Stimulated activated CD4-positive, alpha-beta T cell treated with anti-CD3 and anti-CD28 coated beads, Interleukin-15, amount 100 ng/mL, for 48 hours (primary cell): ENCODE measurements at places on chromosomes 16 and 17.

- DNase-seq: no peak
Observed at GRCh38 chr17:73875346-73875745, 231.1 kb upstream of the SDK2 start.

DNA sequence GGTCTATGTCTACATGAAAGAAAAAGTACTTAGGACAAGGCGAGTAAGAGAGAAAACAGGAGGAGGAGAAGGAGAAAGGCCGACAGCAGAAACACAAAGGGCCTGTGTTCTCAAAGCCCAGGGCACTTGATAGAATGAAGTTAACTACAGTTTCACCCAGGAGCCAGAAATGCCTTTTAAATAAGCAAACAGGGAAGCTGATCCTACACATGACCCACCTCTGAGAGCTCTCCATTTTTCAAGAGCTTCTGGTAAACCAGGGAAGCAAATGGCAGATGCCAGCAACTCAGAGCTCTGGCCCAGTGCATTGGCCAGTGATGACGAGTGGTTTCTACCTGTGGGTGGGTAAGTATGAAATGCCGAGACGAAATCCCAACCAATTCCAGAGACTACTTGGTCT, 163.4 kb downstream of the ZFHX3 start:
- DNase-seq: no peak

DNA sequence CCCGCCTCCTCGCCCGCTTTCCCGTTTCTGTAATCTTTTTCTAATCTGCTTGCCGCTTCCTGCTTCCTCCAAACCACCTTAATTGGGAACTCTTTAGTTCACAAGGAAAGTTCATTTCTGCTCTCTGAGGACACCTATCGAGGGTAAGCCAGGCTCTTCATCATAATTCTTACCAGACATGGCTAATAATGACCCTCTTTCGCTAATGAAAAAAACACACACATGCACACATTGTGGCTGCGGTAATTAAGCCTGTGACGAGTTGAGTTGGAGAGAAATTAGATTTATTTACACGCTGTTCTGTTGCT, 100.6 kb downstream of the ZNF423 start:
- no peak for DNase-seq

DNA sequence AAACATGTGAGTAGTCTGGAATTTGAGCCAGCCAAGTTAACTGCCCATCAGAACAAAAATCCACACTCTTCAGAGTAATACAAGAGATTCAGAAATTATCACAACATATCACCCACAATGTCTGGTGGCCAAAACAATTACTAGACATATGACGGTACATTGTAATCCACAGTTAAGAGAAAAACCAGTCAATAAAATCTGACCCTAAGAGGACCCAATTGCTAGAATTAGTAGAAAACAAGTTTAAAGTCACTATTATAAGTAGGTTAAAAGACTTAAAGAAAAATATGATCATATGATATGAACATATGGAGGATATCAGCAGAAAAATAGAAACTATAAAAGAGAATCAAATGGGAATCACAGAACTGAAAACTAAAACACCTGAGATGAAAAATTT, 15.8 kb downstream of the CMTR2 start:
- no peak for DNase-seq

GRCh38 chr16:11232852-11233726, 22.9 kb downstream of the SOCS1 start:
- DNase-seq: peak; percentile 92

DNA sequence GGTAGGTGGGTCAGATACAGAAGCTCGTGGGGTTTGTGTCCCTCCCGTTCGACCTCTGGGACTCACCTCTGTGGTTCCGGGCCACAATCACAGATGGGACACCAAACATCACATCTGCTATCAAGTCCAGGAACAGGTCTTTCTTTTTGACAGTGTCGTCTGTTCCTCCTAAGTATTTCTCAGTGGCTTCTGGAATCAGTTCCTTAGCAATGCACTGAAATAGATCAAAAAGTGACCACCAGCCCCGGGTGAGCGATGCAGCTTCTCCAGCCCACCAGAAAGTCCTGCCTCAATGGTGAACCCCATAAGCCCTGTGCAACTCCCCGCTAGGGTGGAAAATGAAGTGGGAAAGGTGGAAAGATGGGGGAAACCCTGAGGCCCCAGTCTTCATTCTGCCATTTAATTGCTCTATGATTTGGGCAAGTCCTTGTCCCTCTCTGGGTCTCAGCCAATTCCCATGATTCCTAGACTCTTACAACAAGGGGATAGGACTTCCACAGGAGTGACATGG, 22.4 kb downstream of the CES1 start:
- DNase-seq: no peak

- no peak for DNase-seq
Observed at GRCh38 chr17:65287040-65287439, 149.9 kb downstream of the RGS9 start.

- DNase-seq: no peak
Observed at GRCh38 chr16:89869911-89870310, 3.5 kb upstream of the TCF25 start.

DNA sequence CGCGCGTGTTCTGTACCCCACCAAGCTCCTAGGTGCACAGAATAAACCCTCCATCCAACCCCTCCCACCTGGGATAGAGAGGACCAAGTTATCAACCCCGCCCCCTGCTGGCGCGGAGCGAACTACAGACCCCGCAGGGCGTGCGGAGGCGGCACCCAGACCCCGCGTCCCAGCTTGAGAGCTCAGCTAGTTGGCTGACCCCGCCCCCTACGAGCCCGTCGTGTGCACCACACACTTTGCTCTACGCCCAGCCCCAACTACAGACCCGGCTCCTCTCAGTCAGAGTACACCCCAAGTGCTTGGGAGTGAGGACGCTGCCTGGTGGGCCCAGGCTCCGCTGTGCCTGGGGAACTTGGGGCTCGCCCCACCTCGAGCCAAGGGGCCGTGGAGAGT, 1.5 kb downstream of the GRIN2A start:
- DNase-seq: peak; percentile 18

DNA sequence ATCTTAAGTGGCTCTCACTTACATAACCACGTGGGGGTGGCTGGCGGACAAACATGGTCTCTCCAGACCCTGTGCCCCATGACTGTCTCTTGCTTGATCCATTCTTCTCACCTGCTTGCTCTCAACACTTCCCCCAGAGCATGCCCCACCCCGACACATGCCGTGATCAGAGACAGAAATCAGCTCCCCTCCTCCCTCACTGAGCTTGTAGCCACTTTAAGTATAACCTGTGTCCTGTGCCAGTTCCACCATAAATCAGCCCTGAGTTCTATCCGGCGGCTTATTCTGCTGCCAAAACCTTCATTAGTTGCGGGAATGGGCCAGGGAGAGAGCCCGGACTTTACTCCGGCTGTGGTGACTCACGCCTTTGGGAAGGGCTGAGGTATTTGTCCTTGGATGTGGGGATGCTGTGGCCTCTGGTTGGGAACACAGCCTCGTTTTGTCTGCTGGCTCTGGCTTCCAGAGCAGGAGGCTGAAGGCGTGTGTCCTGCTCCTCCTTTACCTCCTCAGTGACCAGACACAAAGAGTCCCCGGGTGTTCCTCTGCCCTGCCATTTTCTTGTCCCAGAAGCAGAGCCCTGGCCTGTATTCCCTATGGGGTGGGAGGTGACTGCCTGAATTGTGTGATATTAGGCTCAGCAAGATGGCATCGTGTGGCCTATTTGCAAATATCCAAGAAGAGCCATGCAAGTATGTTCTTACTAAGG, 21.1 kb downstream of the ANKRD40 start:
- DNase-seq: no peak

DNA sequence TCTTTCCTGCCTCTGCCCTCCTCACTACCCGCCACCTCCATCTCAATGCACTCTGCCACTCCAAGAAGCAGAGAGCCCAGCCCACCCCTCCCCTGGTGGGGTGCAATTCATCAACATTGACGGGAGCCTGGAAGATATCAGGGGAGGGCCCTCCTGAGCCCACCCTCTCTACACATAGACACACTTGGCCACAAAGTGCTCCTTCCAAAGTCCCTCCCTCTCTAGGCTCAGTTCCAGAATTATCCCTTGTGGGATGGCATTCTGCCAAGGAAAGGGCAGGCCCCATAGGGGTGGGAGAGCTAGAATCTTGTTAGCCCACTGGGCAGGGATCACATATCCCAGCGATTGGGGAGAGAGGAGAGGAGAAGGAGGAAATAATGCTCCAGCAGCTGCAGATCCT, 66.2 kb downstream of the TMEM132E start:
- no peak for DNase-seq

- DNase-seq: no peak
Observed at GRCh38 chr16:84517366-84517765, 12.9 kb upstream of the MEAK7 start.

- DNase-seq: no peak
Observed at GRCh38 chr16:17367036-17367435, 103.7 kb downstream of the XYLT1 start.

GRCh38 chr17:41486809-41487530, 2.7 kb downstream of the KRT36 start:
- peak; percentile 25 for DNase-seq
